PC-9 (cell line): ENCODE measurements at places on chromosomes 6 and 20.

GRCh38 chr6:46491201-46491627, at the start of gene RCAN2:
RCAN2 (minus strand) TSS chr6:46491449.
- DNase-seq: peak; percentile 58

DNA sequence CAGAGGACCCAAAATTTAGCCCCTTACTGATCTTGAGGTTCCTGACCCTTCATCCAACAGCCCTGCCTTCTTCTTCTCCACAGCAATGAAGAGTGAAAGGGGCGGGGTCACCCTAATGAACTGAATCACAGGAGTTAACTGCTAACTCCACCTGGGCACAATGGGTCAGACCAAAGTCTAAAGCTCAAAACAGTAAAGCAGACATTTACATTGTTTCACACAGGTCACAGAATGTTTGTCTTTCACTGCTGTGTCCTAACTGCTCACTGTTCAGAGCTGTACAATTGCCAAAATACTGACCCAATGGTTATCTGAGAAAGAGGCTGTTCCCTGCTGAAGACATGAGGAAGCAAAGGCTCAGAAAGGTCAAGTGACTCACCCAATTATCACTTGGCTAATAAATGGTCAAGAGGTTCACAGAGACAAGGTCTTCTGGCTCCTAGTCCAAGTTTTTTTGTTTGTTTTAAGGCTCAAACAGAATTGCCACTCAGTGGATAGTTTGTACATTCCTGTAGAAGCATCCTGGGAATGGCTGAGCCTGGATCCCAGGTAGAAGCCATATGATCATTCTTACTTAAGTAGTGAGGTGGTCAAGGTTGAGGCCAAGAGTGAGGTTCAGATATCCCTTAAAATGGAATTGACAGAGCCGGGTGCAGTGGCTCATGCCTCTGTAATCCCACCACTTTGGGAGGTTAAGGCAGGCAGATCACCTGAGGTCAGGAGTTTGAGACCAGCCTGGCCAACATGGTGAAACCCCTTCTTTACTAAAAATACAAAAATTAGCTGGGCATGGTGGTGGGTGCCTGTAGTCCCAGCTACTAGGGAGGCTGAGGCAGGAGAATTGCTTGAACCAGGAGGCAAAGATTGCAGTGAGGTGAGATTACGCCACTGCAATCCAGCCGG, 35.1 kb upstream of the FAM83C start:
- DNase-seq: no peak

DNA sequence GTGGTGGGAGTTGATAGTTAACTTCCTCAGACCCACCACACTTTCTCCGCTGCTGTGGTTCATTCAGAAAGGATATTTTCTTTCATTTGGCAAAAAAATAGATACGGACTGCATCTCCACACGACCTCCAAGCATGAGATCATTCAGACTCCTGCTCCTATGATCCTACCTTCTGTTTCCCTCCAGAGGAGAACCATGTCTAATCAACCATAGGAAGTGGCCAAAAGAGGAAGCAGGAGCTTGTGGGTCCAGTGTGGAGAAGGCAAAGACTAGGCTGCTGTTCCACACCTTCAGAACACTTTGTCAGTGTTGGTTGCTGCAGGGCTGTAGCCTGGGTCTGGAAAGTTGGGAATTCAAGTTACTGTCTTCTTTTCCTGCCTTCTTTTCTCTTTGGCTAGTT, 10.6 kb upstream of the KIF13A start:
- DNase-seq: no peak

DNA sequence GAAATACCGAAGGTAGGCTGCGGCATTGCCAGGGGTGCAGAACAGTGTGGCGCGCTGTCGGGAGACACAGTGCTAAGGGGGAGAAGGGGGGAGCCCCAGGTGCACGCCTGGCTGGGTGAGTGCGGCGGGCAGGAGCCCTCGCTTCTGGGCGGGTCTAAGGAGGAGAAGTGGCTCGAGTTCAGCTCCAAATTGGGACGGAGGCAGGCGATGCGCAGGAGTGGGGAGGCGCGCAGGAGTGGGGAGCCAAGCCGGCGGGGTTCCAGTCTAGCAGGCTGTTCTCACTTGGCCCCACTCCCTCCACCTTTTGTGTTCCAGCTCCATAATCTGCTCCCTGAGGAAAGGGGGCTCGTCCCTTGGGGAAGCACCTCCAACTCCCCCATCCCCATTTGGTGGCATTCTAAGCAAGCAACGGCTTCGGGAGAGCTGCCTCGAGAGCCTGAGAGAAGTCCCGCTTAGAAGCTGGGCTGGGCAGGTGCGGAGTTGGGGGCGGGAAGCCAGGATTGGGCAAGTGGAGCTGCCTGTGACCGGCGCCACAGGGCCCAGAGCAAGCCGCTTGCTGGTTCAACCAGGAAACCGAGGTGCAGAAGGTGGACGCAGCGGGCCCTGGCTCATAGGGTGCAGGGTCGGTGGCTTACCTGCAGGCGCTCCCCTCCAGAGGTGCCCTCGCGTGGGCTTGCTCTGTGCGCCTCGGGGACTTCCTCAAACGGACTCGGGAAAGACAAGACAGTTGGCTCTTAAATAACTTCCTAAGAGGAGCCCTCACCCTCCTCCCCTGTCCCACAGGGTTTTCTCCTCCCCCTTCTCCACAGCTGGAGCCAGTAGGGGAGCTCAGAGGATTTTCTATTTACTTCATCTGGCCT, at the start of gene F13A1:
TSS of gene F13A1 (minus strand) at position 711 of the 860 bp plus-strand sequence. CDS start 1,998 bp downstream, outside the sequence.
- DNase-seq: no peak

DNA sequence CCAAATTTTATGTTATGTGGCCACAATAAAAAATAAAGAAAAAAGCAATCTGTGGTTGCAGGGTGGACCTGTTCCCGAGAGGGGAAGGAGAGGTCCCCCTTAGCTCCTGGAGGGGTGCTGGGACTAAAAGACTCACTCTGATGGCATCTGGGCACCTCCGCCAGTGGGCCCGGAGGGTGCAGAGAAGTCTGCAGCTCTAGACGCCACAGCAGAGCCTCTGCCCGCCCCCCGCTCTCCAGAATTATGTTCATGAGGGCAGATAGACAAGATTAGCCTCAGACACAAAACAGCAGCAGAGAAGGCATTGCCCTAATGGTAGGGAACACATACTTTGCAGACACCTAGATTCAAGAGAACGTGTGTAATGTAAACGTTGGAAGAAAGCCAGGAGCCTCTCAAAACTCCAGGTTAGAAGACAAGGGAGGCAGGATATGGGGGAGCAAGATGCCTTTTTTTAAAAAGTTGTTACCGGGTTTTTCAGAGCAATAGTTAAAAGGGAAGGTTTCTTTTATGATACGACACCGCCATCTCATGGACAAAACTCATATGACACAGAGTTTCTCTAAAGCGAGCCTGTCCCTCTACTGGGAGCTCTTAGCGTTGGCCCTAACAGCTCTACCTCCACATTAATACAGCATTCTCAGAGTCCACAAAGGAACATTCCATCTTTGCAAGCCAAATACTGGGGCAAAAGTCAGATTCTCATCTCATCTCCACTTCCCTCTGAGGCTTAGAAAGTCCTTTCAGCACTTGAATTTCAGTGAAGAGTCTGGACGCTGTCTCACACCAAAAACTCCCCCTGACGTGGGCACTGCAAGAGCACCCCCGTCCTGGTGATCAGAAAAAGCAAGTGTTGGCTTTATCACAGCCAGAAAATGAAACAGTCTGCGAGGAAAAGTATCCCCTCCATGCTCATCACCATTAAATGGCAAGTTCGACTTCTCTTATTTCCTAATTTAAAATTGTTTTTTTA, 47.2 kb downstream of the FOXF2 start:
- peak; percentile 57 for DNase-seq

DNA sequence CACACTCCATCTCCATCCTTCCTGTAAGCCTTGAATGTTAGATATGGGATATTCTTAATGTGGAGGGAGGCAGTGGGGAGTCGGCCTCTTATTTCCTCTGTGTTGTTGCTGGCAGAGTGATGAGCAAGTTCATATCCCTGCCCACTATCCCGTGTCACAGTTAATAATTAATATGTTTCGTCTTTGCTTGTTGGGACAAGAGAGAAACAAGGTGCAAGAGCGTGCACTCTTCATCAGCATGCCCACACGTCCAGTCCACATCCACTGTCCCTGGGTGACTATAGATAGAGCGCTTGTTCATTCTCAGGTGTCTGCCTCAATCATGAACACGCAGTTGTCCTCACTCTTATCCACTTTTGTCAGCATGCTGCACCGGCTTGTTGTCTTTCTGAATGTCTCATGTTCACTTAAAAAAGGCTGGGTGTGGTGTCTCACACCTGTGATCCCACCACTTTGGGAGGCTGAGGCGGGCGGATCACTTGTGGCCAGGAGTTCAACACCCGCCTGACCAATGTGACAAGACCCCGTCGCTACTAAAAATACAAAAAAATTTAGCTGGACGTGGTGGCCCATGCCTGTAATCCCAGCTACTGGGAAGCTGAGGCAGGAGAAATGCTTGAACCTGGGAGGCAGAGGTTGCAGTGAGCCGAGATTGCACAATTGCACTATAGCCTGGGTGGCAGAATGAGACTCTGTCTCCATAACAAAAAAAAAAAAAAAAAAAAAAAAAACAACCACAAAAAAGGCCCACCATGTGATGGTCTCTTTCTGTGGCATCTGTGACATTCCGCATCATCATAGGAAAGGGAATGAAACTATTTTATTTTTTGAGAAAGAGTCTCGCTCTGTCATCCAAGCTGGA, 34.2 kb downstream of the PPP1R3G start:
- DNase-seq: no peak

- no peak for DNase-seq
Measured at GRCh38 chr20:62676976-62677375, 31.7 kb upstream of the NTSR1 start.

DNA sequence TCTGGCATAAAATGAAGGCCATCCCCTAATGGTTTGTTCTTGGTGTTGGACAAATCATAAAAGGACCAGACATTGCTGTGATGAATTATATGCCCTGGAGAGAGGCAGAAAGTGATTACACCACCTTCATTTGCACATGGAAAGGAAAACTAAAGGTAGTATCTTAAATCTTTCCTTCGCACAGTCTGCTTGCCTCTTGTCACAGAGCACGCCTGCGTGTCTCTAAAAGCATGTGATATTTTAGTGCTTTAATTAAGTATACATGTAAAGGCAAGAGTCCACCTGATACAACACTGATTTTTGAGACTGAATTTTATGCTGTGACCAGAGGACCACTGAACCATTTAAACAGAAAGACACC, 28.8 kb upstream of the PLAGL1 start:
- DNase-seq: no peak

DNA sequence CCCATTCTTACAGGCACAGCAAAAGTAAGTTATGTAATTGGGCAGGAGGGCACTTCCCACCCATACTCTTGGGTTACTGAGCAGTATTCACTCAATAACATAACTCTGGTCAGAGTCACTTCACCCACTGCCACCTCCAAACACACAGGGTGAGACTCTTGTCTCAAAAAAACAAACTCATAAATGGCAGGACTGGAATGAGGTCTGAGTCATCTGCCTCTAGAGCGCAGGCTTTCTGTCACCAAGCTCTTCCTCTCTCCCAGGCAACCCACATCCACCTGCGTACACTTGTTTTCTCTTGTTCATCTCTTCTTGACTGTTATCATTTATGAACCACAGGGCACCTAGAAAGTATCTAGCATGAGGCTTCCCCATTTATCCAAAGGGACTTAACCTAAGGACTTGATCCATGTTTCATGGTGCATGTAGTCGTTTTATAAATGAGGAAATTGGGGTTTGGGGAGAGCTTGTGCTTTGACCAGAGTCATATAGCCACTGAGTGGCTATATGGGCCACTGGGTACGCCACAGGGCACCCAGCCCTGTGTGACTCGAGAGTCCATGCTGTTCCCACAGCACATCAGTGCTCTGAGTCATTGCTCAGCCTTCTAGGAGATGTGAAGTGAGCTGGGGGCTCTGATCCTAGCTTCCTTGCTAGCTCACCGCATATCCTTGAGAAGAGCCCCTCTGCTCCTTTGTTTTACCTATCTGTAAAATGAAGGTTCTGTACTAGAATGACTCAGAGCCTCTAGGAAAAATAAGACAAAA, 22.4 kb downstream of the C20orf173 start:
- DNase-seq: no peak

- DNase-seq: no peak
Measured at GRCh38 chr20:47271046-47271615, 85.4 kb downstream of the ZMYND8 start.

DNA sequence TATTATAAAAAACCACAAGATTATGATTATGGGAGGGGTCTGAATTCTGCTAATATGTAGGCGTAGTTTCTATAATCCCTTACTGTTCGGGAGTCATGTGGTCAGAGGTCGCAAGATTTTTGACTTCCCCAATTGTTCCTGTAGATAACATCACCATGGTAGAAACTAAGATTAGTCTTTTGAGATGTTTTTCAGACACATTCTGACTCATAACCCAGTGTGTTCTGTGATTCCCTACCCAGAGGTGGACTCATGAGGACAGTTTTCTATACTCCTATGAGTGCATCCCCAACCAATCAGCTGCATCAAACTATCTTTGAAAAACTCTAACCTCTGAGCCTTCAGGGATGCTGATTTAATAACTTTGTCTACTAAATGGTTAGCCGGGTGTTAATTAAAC, 175.5 kb downstream of the RFPL4B start:
- no peak for DNase-seq

GRCh38 chr6:25872814-25873213, 1.2 kb downstream of the SLC17A3 start:
- no peak for DNase-seq

GRCh38 chr6:92647630-92648029, 771.7 kb downstream of the EPHA7 start:
- DNase-seq: peak; percentile 24

GRCh38 chr6:98572579-98572978, 261.8 kb upstream of the POU3F2 start:
- DNase-seq: no peak

GRCh38 chr6:36769183-36769675, 70.0 kb downstream of the CPNE5 start:
- peak; percentile 59 for DNase-seq

DNA sequence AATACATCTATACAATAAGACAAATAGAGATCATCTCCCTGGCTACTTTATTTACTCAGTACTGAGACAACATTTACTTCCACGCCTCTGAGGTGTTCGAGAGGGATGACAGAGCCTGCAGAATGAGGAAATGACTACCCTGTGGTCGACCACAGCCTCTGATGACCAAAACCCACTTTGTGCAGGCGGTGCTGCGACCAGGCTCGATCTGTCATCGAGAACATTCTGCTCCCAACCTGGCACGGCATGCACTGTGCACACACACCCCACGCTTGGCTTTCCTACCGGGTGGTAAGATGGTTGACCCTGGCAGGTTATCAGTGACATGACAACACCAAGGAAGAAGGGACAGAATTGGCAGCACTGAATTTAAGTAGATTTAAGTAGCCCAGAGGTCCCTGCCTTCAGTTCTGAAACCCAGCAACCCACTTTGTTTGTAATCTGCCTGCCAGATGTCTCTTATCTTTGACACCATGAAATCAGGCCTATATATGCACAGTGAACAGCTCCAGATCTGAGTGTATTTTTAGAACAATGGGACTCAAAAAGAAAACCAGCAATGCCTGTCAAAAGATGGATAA, 42.6 kb downstream of the TTI1 start:
- peak; percentile 80 for DNase-seq

GRCh38 chr6:84278321-84278998, 51.0 kb upstream of the CEP162 start:
- DNase-seq: no peak
